ENCODE measurements at places on chromosomes 5 and 9.

- DNase-seq = no peak
These were observed 40.3 kb upstream of the CLK4 start for GRCh38 chr5:178667101-178667500.

GRCh38 chr9:124269556-124269955 lies 11.8 kb downstream of the NEK6 start:
- DNase-seq = no peak

DNA sequence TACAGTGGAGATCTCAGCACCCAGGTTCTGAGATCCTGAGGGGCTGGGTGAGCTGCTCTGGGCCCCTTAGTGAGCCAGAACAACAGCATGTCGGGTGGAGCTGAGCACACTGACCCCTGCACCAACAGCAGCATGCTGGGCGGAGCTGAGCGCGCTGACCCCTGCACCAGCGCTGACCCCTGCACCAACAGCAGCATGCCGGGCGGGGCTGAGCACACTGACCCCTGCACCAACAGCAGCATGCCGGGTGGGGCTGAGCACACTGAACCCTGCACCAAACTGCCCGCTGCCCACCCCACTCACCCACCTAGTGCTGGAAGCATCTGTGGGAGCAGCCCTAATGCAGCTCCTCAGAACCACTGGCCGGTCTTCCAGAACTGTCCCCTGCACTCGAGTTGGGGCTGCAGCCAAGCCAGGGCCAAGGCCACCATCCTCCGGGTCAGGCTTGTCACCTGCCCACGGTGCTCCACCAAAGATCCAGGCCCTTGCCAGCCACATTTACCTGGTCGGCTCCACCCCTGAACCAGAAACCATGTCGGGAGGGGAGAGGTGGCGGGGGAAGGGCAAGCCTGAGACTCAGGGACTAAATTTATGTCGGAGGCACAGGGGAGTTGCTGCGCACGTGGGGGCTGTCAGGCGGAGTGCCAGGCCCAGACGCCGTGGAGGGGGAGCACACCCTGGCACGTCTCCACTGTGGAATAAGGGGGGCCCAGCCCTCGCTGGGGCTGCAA lies 80.3 kb downstream of the ADAMTS2 start:
- no peak for DNase-seq

GRCh38 chr5:142296914-142297417 lies 27.9 kb downstream of the SPRY4 start:
- no peak for DNase-seq

- DNase-seq = no peak
These were observed 60.5 kb downstream of the GABRG2 start for GRCh38 chr5:162128117-162128516.

DNA sequence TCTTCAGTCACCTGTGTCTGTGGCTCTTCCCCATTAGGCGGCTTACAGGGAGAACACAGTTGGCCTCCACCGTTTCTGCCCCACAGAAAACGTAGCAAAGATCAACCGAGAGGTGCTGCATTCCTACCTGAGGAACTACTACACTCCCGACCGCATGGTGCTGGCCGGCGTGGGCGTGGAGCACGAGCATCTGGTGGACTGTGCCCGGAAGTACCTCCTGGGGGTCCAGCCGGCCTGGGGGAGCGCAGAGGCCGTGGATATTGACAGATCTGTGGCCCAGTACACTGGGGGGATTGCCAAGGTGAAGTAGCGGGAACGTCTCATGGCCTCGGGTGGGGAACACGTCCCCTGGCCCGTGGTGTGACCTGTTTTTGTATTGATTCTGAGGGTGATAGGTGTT lies 6.5 kb downstream of the PMPCA start:
- no peak for DNase-seq

DNA sequence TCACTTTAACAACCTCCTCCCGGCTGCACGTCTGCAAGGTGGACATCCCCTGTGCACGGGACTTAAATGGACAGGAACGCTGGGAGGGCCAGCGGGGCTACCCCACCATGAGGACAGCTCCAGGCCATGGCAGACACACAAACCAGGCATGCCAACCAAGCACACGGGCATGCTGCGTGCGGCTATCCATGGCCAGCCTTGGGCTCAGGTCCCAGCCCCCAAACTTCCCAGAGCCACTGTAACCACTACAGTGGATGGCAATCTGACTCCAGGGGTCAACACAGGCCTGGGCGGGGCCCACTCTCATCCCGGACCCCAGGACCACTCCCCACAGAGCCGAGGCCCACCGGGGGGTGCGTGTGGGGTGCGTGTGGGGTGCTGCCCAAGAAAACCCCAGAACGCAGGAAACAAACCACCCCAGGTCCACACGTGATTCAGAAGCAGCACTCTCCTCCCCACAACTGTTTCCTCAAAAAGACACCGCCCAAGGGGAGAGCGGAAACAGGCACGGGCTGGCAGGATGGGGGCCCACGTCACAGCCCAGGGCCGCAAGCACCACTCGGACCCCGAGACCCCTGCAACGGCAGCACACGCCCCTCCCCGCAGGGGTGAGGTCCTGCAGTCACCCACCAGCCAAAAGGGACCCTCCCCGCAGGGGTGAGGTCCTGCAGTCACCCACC lies 7.4 kb downstream of the SLC12A7 start:
- DNase-seq = no peak

DNA sequence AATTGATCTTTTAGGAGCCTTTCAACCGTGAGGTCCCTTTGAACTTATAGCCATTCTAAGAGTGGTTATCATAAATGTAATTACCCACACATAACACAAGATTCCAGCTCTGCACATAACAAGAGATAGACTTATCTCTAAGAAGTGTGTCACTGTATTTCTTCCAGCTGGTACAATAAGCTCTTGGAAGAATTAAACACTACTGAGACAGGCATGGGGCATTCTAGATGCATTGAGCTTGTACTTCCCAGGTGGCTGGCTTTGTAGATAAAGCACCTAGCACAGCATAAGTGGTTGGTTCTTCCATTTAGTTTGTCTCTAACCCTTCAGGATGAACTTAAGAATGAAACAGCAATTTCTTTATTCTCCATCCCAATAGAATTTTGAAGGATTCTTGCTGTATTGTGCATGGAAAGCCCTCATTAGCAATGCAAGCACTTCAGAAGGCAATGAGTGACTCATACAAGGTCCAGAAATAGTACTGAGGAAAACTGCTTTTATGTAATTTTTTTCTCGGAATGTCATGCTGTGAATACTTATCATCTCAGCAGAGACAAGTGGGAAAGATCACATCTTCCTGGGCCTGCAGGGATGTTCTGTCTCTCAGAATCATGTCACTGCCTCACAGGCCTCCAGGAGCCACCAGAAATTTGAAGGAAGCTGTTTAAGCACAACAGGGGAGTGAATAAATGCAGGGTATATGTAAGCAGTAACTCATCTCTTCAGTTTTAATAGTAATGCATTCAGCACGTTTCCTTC lies 91.1 kb upstream of the CD180 start:
- DNase-seq = no peak

DNA sequence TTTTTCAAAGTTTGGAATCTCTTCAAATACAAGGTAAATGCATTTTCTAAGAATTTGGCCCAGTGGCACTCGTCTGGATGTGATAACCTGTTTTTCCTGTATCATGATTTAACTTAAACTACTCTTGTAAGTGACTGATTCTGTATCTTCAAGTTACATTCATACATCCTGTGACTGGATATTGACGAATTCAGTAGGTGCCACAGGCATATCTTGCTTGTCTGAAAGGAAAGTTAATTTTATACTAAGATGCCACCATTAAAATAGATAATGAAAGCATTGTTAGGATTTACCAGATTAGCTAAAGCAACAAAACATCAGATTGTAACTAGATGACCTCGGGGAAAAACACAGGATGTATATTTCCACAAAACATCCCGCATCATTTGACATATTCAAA lies 175.3 kb upstream of the ZNF608 start:
- no peak for DNase-seq

DNA sequence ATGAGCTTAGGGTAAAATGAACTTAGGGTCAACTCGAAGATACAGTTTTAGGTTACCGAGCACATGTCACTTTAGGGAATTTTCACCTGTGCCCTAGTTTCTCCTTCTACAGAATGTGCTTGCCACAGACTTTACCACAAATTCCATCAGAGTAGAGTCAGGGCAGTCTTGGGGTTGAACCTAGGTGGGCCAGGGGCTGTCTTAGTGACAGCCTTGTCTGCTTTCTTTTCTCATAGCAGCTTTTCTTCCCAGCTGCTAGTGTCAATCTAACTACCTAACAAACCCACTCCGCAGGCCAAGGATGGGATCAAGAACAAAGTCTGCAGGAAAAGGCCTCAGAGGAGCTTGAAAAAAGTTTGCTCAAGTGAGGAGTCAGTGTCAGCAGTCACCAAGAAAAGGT lies 458.1 kb upstream of the CDH18 start:
- DNase-seq = no peak

GRCh38 chr5:102231693-102232619 lies 64.1 kb downstream of the SLCO4C1 start:
- DNase-seq = no peak

- DNase-seq = no peak
These were observed 130.1 kb upstream of the EPB41L4A start for GRCh38 chr5:112549127-112549526.

- no peak for DNase-seq
These were observed 1350.1 kb upstream of the ACO1 start for GRCh38 chr9:31034311-31034710.

- DNase-seq = no peak
These were observed 111.8 kb upstream of the ADAMTSL1 start for GRCh38 chr9:18362166-18362565.

GRCh38 chr5:72364171-72364570 lies 44.0 kb downstream of the PTCD2 start:
- no peak for DNase-seq

GRCh38 chr5:126437721-126438120 lies 14.5 kb downstream of the GRAMD2B start:
- no peak for DNase-seq

- no peak for DNase-seq
These were observed 124.7 kb upstream of the TBC1D2 start for GRCh38 chr9:98380065-98380681.

- no peak for DNase-seq
These were observed 9.0 kb downstream of the ANXA6 start for GRCh38 chr5:151148583-151148982.

DNA sequence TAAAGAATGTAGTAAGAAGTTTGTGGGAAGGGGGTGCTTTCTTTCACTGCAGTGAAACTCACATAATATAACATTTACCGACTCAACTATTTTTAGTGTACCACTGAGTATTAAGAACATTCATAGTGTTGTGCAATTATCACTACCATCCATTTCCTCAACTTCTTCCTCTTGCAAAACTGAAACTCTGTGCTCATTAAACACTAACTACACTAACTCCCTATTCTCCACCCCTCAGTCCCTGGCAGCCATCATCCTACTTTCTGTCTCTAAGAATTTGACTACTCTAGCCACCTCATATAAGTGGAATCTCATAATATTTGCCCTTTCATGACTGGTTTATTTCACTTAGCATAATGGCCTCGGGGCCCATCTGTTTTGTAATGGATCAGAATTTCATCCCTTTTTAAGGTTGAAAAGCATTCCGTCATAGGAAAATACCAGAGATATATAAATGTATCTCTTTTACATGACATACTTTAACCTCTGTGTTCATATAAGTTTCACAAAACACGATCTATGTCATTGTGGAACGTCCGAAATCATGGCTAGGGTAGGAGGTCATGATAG lies 56.3 kb upstream of the DIRAS2 start:
- DNase-seq = no peak

- no peak for DNase-seq
These were observed 46.7 kb downstream of the TRIP13 start for GRCh38 chr5:939368-939767.

- DNase-seq = no peak
These were observed 170.5 kb downstream of the ARHGEF28 start for GRCh38 chr5:73796164-73797131.

DNA sequence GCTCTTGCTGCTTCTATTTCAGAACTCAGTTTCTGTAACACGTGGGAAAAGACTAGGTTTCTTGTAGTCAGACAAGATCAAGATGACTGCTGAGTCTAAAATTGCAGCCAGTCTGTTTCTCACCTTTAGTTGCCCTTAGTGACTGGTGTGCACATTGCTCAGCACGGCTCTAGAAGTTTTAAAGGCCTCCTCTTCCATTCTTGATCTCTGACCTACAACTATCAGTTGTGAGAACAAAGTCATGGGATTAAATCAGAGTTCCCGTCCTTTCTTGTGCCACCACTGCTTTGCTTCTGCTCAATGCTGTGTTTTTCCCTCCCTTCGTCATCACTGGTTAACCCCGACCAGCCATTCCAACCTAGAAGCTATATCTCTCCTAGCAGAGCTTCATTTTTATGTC lies 52.8 kb downstream of the GDA start:
- no peak for DNase-seq

DNA sequence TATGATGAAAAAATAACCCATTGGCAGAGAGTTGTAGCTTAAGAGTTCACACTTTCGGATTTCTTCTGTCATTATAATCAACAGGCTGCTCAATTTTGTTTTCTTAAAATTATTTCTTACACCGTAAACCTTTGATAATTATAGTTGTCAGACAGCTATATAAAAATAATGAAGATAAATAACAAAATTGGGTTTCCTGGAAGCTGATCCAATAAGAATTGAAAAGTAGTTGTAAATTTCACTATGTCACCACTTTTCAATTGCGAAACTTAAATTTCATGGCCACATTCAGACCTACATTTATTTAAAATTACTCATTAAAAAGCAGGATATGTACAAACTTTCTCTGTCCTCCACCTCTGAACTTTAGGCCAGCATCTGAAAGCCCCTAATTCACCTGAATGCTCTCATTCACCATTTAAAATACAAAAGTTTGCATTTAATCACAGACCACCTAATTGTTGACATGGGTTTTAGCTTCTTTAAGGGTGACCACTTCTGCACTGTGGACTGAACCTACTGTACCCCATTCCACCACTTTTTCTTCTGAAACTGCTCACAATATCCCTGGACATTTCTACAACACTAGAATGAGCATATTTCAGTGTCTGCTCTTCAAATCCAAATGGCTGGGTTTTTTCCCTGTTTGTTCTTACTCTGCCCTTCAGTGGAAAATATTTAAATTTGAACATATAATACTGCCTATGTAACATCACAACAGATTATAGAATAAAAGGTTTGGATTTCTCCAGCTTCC lies 680 bp downstream of the SELENOP start:
- DNase-seq = no peak

- no peak for DNase-seq
These were observed 80.1 kb downstream of the COL15A1 start for GRCh38 chr9:99023831-99024230.

- DNase-seq = no peak
These were observed 10.0 kb upstream of the CAST start for GRCh38 chr5:96651948-96652753.

GRCh38 chr5:137191179-137191578 lies 307.9 kb downstream of the SPOCK1 start:
- DNase-seq = no peak

DNA sequence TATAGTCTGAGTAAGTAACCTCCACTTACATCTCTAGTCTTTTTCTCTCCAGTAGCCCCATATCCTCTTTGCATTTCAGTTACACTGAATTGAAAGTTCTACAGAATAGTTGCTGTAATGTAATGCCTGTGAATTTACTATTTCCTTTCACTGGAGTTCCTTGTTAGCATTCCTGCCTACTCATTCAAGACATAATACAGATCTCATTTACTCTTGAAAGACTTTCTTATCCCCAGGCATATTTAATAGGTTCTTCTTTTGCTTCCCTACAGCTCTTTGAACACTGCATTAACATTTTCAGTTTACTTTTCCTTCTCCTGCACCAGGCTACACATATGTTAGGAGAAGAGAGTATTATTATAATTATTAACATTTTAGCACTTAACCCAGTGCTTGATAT lies 87.6 kb upstream of the OR13F1 start:
- no peak for DNase-seq

- no peak for DNase-seq
These were observed 519 bp downstream of the ZER1 start for GRCh38 chr9:128771094-128771721.
